ACHN (cell line): ENCODE measurements at places on chromosomes 5 and 9.
A peak's percentile ranks its signal among the peaks of the same experiment; 100 is the strongest.

- DNase-seq = peak; percentile 42
Observed at GRCh38 chr5:40437452-40437861, 242.3 kb upstream of the PTGER4 start.

DNA sequence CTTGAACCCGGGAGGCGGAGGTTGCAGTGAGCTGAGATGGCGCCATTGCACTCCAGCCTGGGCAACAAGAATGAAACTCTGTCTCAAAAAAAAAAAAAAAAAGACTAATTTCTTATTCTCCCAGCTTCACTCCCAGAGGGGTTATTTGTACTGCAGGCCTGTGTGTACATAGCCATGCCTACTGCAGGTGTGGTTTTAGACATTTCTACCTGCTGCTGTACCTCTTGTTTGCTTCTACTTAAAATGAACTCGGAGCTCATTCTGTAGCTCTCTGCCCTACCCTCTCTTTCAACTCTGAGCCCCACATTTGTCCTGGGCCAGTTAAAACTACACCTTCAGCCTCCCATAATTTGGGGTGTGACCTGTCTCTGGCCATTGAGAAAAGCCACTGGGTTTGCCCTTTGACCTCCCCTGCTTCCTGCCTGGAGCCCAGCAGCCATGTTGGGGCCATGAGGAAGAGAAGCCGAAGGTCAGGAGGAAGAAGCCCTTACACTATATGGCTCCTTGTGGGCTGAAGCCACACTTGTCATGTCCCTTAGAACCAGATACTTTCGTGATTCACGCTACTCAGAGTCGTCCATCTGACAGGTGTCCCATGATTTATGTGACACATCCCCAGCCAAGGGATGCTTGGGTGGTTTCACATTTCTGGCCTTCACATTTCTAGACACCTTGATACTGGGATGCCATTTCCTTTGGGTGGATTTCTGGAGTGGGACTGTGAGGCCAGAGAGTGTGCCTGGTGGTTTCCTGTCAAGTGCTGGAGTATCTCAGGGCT is 9.4 kb upstream of the CARD19 start:
- no peak for DNase-seq

GRCh38 chr5:81552852-81553566 is 159.1 kb upstream of the ACOT12 start:
- no peak for DNase-seq

DNA sequence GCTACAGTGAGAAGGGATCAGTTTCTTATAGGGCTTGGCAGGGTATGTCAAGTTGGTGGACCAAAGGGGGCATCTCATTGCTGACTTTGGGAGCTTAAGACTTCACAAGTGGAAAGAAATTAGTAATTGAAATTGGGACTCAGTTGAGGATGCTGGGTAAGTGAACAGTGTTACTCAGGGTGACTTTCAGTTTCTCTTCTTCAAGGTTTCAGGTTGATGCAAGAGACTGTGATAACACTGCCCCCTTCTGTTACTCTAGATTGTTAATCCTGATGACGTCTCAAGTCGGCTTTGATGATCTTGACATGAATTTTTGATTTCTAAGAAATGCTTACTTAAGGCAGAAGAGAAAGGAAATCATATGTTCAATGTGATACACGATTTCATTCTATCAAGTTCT is 21.3 kb downstream of the KCTD16 start:
- DNase-seq = peak; percentile 83

DNA sequence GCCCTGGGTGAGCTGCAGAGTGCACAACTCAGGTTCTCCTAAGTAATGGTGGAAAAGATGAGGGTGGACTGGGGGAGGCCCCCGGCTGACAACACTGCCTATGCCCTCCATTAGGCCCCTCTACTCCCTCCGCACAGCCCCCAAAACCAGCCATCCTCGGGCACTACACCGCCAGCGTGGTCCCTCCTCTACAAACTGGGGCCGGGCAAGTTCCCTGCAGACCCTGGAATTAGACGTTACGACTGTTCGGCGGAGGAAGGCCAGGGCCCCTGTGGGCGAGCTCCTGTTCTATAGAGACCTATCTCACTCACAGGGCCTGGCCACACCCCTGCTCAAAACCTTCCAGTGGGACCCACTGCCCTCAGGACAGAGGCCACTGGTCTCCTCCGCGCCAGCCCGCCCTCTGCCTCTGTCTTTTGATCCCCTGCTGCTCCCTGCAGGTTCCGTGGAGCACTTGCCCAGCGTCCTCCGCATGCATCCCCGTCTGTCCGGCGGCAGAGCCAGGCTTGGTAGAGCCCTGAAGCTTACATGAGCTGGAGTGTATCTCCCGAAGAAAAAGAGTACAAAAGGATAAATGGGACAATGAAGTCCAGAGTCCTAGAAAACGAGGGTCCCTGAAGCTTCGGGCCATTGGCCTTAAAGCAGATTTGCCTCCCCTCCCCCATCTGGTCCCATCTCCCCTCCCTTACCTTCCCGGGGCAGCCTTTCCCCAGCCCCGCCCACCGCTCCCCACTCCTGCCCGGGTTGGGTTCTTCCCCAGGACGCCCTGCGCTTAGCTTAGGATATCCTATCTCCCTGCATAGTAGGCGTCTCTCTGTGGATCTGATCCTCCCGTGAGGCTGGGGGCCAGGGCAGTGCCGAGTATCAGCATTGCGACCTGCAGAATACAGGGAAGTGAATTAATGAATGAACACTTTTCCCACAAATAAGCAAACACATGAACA is 71.3 kb downstream of the HRH2 start:
- DNase-seq = no peak

DNA sequence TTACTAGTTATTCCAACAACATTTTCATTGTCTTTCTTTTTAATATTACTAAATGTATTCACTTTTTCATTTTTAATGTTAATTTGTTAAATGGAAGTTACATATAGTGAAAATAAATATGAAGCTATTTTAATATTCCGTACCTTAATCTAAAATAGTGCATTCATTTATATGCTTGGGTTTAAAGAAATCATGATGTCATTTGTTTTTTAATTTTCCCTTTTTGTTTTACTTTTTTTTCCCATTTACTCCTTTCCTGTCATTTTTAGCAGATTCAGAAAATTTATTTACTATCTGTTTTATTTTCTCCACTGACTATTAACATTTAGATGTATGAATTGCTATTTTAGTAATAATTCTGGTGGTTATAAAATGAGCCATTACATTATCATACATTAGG is 183.0 kb upstream of the CDH9 start:
- DNase-seq = no peak

- DNase-seq = no peak
Observed at GRCh38 chr5:65873181-65873750, 53.1 kb upstream of the ERBIN start.

DNA sequence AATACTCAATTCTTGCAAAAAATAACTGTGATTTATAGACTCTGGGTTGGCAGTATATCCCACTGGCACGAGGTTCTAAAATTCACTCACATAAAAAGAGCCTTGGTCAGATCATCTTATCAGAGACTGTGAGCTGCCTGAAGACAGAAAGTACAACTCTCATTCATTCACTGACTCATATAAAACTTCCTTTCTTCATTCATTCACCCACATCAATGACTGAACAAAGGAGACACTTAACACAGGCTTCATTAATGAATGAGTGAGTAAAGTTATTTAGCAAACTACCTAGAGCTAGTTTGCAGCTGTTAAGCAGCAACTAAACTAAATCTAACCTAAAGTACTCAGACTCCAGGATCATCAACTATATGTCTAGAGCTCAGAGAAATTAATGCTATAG is 214.7 kb downstream of the DENND1A start:
- DNase-seq = no peak

GRCh38 chr9:109441296-109441695 is 56.8 kb downstream of the PTPN3 start:
- DNase-seq = peak; percentile 22

DNA sequence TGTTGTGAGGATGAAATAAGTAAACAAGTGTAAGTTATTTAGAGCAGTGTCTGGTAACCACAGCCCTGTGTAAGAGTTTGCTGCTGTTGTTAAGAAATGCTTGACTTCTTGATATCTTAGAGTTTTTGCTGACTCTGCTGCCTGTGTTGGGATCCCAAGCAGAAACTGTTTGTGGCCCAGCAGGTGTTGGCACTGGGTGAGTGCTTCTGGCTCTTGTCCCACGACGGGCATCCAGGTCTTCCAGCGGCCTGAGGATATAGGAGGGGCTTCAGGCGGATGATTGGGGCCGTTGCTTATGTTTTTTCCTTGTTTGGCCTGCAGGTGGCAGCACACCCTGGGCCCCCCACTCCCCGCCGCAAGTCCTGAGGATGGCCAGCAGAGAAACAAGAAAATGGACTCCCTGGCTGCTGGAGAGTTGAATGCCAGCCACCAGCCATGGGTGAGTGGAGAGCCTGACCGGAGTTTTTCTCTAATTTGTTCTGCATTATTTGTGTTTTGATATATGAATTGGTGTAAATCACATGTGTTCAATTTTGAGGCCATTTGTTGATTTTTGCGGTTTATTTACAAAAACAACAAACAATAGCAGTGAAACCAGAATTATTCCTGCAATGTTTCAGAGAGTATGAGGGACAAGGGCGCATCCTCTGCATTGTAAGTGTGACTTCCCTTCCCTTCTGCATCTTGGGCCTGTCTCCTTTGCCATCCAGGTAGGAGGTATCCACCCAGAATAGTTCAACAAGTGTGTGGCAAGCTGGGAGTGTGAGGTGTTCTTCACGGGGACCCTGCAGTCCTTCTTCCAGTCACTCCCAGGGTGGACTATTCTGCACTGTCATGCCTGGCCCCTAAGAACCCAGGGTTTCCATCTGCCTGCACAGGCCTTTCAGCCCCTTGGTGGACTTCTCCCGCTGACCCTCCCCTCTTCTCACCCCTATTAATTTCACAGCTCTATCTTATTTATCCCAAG is 50.3 kb downstream of the SLC22A5 start:
- DNase-seq = peak; percentile 78

- no peak for DNase-seq
Observed at GRCh38 chr9:133951265-133951664, 40.9 kb downstream of the VAV2 start.

- DNase-seq = peak; percentile 37
Observed at GRCh38 chr5:143014017-143014651, 244.0 kb downstream of the ARHGAP26 start.

- no peak for DNase-seq
Observed at GRCh38 chr9:134592018-134592818, 49.4 kb upstream of the COL5A1 start.

GRCh38 chr5:6907320-6907918 is 194.2 kb downstream of the TENT4A start:
- DNase-seq = no peak

GRCh38 chr5:149988126-149988525 is 12.3 kb downstream of the TIGD6 start:
- DNase-seq = no peak

GRCh38 chr9:113454914-113455761 is 8.4 kb upstream of the RGS3 start:
- peak; percentile 71 for DNase-seq

- DNase-seq = no peak
Observed at GRCh38 chr9:12290166-12290869, 402.9 kb upstream of the TYRP1 start.

DNA sequence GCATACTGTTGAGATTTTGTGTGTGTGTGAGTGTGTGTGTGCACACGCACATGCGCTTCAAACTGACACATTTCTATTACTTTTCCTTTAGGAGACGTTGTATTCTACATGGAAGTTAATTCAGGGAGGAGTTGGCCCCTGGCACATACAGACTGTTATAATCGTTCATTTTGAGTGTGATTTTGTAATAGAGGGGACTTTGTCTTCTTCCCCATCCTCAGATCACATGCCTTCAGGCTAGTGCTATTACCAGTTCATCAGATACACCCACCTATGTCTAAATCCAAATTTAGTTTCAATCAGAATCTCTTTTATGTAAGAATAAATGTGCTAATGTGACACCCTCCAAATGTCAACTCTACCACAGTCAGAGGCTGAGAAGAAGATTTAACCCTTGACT is 90.2 kb downstream of the FBXO4 start:
- DNase-seq = no peak

DNA sequence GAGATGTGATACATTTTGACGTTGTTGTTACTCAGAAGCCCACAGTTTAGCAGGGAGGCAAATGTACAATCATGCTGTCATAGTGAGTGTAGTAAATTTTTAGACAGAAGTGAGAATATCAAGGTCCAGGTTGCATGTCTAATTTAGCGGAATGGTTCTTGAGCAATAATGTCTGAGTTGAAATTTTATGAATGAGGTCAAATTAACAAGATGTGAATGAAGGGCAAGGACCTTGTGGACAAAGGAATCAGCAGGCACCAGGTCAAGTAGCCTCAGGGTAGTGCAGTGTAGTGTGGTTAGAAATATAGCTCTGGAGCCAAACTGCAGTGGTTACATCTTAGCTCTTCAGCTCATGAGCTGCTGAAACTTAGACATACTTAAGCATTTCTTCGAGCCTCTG is 36.2 kb downstream of the TNFSF8 start:
- no peak for DNase-seq
